ENCODE measurements at places on chromosomes 3 and 15.

- no peak for DNase-seq
Measured at GRCh38 chr3:5205165-5205941, 17.8 kb downstream of the EDEM1 start.

GRCh38 chr3:157671656-157672055 is 168.4 kb upstream of the VEPH1 start:
- DNase-seq: no peak

- no peak for DNase-seq
Measured at GRCh38 chr3:116001151-116001621, 377.9 kb downstream of the GAP43 start.

DNA sequence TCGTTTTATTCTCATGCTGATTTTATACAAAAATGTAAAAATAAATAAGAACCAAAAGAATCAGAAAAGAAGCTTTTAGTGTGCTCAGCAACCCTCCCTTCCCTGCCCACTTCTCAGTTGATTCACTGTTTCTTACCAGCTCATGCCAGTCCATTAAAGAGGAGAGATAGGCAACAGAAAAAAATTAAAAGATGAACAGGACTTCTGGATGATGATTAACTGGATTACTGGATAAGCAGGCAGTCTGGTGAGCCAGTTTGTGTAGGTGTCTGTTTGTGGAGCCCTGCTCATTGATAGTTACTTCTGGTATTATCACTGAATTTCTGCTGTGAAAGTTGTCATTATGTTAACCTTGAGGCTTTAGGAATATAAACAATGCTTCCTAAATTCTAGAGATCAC is 15.1 kb upstream of the GPR171 start:
- no peak for DNase-seq

DNA sequence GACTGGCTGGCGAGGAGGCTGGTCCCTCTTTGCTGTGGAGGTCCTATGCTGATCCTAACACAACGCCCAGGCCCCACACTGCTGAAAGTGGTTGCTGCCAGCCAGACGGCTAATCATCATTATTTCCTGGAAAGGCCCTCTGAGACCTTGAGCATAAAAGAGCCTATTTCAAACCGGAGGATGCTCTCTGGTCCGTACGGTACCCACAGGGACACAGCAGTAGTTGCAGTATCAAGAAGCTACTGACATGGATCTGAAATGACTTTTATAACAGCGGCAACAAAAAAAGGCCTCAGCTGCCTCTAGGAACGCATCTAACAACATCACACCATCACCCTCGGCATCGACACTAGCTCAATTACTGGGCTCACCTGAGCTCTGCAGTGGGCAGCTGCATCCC is 59.1 kb upstream of the FOXB1 start:
- no peak for DNase-seq

DNA sequence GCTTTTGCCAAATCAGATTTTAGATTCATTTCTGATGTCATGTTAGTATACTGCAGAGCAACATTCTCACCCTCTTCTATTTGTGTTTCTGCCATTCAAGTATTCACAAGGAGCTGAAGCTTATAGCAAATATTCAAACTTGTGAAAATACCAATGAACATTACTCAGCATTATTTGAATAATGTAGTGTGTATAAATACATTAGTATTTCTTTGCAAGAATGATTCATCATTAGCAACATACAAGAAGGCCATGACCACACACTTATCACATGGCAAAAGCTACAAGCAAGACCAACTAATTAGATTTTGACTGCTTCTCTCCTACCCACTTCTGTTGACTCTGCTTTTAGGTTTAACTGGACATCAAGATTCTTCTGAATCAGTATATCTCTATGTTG is 124.9 kb downstream of the IGSF11 start:
- DNase-seq: no peak

GRCh38 chr15:29129221-29129620 is 140.4 kb downstream of the NSMCE3 start:
- no peak for DNase-seq

Measured in hematopoietic multipotent progenitor cell treated with erythropoietin and hydrocortisone succinate and interleukin-3 and kit ligand, for 4 days (in vitro differentiated cells).